ENCODE measurements at places on chromosomes 12 and 14.

DNA sequence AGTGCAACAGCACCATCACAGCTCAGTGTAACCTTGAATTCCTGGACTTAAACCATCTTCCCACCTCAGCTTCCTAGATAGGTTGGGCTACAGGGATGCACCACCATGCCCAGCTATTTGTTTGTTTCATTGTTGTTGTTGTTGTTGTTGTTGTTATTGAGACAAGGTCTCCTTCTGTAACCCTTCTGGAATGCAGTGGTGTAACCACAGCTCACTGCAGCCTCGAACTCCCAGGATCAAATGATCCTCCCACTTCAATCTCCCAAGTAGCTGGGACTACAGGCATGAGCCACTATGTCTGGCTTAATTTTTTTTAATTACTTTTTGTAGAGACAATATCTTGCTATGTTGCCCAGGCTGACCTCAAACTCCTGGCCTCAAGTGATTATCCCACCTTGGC lies 1.2 kb upstream of the NEMP1 start:
- no peak for DNase-seq

DNA sequence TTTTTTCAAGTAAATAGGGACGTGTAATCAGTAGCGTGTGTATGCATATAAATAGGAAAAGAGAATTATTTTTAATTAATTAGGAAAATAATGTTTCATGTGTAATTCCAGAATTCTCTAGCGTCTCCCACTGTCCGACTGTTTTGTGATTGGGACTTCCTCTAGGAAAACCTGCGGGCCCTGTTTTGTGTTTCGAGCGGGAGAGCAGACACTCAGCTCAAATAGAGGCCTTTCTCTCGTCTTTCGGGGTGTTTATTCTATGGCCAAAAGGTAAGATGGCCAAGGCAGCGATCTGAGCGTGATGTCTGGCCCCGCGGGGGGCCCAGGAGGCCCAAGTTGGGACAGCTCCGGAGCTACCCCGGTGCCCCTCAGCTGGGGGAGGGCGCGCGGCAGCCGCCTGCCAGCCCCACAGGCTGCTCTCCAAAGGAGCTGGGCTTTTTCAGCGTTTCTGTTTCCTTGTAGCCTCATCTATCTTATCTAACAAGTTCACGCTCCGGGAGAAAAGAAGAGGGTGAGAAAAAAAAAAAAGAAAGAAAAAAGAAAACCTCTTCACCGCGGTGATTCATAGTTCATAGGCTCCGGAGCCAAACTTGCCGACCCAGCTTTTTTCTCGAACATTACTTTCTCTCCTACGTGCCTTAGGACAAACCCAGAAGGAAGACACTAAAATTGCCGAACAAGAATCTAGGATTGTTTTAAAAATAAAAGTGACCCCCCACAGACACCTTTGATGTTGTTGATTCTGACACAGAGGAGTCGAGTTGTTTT lies 7.5 kb upstream of the FOXG1 start:
- no peak for DNase-seq

- no peak for DNase-seq
These were observed 975 bp upstream of the RTL1 start for GRCh38 chr14:100904307-100905087.

DNA sequence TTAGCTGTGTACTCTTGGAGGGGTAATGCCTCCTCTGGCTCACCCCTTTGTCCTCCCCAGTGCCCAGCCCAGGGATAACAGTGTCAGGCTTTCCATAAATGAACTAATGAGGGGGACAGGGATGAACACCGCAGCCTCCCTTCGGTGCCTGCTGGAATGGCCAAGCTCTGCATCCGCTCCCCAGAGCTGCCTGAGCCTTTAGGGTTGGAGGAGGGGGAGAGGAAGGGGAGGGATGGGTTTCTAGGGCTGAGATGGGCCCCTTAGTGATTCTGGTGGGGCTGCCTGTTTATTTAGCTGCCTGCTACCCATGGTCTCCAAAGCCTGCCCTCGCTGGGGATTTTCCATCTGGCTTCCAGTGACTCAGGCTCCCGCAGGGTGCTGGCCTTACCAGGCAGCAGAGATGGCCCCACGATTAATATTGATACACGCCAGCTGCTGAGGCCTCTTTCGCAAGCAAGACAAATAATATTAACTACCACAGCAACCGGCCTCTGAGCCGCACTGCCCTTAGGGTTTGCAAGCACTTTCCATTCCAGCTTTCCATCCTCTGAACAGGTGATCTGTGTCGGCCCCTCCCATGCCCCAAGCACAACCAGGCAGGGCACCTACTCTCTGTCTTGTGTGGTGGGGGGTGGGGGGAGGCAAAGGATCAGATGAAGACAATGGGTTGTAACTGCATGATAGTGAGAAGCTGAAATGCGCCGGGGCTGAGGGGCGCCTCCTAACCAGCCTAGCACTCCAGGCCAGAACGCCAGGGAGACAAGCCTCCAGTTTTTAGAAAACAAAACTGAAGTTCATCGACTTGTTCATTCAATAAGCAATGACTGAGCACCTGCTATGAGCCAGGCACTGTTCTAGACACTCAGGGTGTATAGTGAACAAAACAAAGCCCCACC lies 56.7 kb downstream of the C14orf132 start:
- no peak for DNase-seq

DNA sequence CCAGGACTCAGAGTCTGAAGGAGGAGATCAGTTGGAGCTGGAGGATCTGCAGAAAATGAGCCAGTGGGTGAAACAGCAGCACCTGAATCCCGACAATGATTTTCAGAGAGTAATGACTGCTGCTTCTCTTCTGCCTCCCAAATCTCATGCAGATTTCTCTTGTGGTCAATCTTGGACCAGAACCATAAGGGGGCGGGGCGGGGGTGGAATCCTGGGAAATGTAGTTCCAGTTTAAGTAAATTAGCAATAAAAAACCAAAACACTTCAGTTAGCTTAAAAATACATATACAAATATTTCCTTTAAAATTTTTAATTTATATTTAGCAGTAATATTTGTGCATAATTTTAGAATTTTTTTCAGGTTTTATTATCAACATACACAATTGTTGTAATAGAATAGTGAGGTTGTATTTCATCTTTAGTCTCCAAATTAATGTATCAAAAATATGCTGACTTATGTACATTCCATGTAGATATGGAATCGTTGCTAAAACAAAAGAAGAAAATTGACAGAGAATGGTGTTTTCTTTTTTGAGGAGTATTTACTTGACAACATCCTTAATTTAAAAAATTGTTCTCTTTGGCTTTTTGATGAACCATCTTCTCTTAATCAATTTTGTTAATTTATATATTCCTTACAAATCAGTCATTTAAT lies 223.5 kb upstream of the SYT10 start:
- no peak for DNase-seq

DNA sequence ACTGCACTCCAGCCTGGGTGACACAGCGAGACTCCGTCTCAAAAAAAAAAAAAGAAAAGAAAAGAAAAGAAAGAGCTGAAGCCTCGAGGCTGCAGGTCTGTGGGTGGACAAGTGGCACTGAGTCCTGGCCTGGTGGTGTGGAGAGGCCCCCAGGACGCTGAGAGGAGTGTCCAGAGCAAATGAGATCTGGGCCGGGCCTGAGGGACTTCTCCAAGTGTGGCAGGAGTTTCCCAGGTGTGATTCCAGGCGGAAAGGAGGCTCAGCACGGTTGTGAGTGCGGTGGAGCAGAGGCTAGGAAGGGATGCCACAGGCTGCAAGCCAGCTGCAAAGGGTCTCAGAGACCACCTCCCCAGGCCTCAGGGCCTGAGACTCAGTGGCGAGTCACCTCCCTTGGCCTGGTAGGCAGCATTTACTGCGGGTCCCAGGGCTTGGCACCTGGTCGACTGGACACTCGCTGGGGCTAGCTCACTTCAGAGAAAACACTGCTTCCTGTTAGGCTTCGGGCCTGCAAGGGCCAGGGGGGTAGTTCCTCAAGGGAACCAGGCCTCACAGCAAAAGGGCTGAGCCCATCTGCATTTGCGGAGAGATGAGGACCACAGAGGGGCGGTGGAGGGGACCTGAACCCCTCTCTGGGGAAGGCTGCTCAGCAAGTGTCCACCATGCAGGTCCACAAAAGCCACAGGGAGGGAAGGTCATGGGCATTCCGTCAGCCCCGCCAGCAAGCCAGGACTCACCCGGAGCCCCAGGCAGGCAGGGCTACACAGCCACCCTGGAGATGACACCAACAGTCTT lies 11.7 kb downstream of the TTC7B start:
- DNase-seq = no peak

DNA sequence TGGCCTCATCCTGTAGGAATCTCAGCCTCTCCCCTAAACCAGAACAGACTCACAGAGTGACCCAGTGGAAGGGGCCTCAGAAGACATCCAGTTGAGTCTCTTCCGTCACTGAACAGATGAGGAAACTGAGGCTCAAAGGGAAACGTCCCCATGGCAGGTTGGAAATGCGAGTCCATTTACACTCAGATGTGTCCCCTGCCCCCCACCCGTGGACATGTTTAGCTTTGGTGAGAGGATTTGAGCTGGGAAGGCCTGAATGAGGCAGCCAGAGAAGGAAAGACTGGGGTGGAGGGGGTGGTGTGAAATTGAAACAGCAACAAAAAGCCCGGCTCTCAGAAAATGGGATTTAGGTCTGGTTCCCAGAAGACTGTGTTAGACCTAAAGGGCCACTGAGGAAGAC lies 1.7 kb downstream of the FAIM2 start:
- DNase-seq = no peak

- DNase-seq = no peak
These were observed 87.9 kb downstream of the ALX1 start for GRCh38 chr12:85367936-85368335.

GRCh38 chr14:55120571-55121495 lies 8.2 kb upstream of the LGALS3 start:
- no peak for DNase-seq

GRCh38 chr12:120528861-120529525 lies at the start of gene COQ5:
COQ5 (minus strand) TSS chr12:120529158; CDS start chr12:120529141, 17 bp downstream.
- peak; percentile 89 for DNase-seq

DNA sequence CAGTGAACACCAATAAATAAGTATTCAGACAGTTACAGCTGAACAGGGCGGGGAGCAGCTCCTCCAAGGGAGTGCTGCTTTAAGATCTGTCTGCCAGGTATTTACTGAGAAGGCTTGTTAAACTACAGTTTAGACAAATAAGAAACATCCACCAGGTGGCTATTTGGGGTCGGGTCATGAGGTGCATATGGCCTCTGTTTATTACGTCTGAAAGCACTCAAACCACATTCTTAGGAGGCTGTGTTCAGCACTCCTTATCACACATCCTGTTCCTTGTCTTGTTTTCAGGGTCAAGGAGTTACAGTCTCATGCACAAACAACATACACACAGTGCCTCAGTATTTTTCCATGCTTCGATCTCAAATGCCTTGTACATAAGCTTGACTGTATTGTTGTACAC lies 78.8 kb downstream of the KCNMB4 start:
- DNase-seq = no peak

DNA sequence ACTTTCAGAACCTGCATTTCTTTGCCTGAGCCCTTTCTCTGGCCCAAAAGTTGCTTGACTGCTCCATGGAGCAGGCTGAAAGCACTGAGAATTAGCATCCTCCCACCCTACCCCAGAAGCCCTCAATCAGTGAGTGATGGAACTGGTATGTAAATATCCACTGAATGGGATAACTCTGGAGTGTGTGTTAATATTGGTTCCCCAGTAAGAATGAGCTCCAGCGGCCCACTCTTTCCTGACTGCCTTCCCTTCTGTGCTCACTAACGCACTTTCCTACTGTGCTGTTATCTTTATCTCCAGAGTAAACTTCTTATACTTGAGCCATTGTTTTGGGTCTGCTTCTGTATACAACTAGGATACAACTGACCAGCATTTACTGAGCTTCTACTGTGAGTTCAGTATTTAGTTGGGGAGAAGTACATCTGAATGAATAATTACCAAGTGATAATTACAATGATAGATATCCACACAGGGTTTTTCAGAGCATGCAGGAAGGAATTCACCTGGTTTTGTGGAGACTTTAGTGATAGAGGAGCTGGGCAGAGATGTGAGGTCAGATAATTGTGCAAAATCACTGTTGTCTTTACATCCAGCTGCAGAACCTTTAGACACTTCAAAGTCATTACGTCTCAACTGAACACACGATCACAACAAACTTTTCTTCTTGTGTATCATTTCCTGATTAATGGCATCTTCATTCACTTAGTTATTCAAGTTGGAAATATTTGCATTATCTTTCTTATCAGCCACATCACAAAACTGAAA lies 149.2 kb upstream of the BTG1 start:
- no peak for DNase-seq

DNA sequence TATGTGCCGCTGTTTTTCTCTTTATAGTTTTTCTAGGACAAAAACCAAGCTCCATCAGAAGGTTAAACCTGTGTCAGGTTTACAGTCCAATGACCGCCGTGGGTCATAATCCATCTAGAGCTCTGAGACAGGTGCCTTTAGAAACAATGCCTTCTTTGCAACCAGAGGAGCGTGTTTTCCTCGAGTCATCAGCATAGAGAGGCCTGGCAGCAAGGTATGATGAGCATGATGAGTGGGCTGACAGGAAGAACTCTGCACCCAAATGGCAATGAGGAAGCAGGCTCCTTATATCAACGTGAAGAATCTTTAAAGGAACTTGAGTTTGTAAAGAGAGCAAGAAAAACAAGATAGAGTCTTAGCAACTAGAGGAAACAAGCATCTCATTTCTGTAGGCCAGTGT lies 60.5 kb upstream of the NUDT4 start:
- no peak for DNase-seq

GRCh38 chr14:52146504-52146903 lies 77.6 kb upstream of the NID2 start:
- DNase-seq = peak; percentile 9

- peak; percentile 24 for DNase-seq
These were observed 77.8 kb upstream of the MAX start for GRCh38 chr14:65179918-65180724.

GRCh38 chr14:24179961-24180796 lies 8.3 kb downstream of the REC8 start:
- no peak for DNase-seq

- DNase-seq = no peak
These were observed 119.2 kb downstream of the SLC2A13 start for GRCh38 chr12:39986674-39987073.

DNA sequence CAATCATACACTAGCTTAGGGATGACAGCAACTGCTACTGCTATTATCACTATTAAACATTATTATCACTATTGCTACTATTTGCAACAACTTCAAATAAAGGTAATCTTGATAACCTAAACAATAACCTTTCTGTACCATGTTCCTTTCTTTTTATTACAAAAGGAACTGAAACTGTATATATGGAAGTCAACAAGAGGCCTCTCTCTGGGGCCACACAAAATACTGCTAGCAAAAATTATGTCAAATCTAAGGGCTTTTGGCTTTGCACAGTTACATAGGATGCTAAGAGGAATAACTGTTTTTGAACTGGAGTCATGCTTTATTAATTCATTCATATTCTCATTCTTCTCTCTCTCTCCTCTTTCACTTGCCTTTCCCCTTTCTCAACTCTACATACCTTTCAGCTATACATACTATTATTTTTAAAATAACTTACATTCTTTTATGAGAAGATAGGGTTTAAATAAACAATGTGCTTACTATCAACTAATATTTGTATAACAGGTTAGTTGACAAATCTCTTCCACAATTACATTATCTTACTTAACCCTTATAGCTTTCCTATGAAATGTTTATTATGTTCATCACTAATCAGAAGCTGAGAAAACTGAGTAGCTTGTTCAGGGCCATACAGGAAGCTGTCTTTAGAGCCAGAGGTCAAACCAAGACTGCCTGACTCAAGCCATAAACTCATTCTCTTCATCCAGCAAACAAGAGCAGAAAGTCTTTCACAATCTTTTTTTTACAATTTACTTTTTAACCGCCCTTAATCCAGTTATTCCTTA lies 25.7 kb downstream of the SPTSSA start:
- no peak for DNase-seq

GRCh38 chr14:89336338-89336737 lies 80.7 kb downstream of the FOXN3 start:
- DNase-seq = no peak
